ENCODE measurements at places on chromosomes 1 and 21.

DNA sequence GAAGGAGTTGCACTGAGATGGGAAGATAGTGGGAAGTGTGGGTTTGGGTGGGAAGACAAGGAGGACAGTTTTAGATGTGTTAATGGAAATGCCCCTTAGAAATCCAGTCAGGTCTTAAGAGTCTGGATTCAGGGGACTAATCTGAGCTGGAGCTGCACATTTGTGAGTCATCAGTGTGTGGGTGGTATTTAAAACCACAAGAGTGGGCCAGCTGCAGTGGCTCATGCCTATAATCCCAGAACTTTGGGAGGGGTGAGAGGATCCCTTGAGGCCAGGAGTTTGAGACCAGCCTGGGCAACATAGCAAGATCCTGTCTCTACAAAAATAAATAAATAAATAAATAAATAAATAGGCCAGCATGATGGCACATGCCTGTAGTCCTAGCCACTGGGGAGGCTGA, 40.9 kb upstream of the SLC6A9 start:
- peak; percentile 86 for DNase-seq

DNA sequence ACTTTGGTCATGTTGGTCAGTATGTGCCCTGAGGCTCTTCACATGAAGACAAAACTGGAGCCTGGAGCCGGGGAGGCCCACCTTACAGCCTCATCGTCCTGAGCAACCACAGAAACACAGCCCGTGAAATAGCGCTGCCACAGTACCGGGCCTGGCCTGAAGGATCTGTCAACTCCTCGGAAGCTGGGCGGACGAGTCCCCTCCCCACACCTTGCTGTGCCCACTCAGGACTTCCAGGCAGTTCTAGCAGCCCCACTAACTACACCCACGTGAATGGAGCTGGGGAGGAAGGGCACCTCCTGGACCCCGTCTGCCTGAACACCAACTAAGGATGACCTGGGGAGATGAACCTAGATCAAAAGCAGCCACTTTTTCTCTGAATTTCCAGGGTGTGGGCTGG, 24.7 kb downstream of the SDE2 start:
- DNase-seq, result no peak

GRCh38 chr1:69172003-69173000, 395.4 kb upstream of the LRRC7 start:
- DNase-seq, result no peak

DNA sequence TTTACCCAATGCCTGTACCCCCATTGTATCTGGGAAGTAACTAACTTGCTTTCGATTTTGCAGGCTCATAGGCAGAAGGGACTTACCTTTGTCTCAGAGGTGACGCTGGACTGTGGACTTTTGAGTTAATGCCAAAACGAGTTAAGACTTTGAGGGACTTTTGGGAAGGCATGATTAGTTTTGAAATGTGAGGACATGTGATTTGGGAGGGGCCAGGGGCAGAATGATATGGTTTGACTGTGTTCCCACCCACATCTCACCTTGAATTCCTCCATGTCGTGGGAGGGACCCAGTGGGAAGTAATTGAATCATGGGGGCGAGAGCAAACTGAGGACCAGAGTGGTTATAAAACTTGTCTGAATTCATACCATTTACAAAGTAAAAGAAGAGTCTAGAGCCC, 77.1 kb upstream of the HOOK1 start:
- DNase-seq, result no peak

GRCh38 chr1:154871374-154871773, 1.3 kb upstream of the KCNN3 start:
- no peak for DNase-seq

DNA sequence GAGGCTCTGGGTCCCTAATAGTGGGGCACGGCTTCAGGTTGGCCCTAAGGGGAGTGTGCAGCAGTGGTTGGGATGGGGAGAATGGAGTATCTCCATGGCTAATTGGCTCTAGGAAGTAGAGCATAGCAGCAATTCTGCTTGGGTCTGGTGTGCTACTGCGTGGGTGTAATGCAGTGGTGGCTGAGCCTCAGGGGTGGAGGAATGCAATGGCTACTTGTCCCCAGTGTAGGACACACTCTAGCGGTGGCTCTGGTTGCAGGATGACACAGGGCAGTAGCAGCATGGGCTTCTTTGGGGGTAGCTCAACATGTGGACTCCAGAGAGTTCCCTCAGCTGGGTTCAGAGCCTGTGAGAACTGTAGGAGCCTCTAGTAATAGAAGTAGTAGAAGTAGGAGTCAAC, 91.2 kb upstream of the FAM78B start:
- DNase-seq, result no peak

DNA sequence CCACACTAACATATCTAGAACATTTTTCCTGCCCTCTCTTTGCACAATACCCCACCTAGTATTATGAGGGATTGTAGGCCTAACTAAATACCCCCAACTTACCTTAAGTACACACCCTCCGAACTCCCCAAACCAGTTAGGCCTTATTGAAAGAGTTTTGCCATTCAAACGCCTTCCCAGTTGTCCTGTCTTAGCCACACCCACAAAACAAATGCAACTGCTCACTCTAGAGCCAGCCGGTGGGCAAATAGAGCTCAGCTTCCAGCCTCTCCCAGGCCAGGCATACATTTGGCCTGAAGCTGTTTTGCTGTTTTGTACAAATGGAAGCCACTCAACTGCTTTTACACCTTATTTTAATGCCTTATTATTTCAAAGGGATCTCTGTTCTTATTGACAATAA, 224.2 kb upstream of the RUNX1 start:
- no peak for DNase-seq

DNA sequence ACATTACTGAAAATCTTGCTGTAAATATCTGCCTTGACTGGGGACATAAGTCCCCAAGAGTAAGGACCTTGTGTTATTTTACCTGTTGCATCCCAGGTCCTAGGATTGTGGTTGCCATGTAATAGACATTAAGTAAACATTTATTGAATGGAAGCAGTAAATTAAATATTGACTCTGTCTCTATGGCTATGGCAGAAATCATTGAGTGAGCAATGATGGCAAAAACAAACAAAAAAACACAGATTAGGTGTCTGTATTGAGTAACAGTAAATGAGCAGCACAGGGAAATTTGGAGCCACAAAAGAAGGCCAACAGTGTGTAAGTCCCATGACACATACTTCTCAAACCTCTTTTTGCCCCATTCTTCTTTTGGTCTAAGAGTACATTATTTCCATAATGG, 240.4 kb downstream of the NFIA start:
- DNase-seq, result no peak

- no peak for DNase-seq
These were observed 108.8 kb downstream of the PLXNA2 start for GRCh38 chr1:208135354-208135753.

DNA sequence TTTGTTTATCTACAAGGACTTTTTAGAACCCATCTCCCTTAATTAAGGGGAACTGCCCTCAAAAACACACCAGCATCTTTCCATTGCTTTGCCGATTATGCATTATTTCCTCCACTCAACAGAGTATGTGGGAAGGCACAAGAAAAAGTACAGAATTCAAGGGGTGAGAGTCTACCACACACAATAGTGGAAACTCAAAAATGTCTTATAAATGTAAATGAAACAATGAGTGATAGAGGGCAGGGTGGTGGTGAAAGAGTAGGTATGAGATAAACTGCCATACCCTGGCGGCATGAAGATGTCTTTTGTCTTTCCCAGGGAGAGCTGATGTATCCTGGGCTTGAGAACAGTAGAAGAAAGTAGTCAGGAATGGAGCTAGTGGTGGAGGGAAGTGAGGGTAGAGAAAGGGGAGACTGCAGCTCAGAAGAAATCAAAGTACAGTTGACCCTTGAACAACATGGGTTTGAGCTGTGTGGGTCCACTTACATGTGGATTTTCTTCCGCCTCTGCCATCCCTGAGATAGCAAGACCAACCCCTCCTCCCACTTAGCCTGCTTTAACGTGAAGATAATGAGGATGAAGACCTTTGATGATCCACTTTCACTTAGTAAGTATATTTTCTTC, 24.4 kb downstream of the CD58 start:
- DNase-seq, result no peak

DNA sequence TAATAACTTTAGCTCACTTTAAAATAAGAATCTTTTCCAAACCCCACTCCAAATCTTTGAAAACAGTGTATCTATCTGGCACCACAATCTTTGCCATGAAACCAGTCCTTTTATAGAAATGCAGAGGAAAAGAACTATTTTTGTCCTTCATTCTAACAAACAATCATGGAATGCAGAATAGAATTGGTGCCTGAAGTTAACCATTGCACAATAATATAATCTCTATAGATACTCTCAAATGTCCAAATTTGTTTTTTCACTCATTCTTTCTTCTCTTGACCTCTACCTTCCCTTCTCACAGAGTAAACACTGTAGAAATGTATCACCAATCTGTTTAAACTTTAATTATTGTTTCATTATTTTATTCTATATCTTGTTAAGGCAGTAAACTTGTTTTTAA, 34.8 kb downstream of the TTLL7 start:
- no peak for DNase-seq

DNA sequence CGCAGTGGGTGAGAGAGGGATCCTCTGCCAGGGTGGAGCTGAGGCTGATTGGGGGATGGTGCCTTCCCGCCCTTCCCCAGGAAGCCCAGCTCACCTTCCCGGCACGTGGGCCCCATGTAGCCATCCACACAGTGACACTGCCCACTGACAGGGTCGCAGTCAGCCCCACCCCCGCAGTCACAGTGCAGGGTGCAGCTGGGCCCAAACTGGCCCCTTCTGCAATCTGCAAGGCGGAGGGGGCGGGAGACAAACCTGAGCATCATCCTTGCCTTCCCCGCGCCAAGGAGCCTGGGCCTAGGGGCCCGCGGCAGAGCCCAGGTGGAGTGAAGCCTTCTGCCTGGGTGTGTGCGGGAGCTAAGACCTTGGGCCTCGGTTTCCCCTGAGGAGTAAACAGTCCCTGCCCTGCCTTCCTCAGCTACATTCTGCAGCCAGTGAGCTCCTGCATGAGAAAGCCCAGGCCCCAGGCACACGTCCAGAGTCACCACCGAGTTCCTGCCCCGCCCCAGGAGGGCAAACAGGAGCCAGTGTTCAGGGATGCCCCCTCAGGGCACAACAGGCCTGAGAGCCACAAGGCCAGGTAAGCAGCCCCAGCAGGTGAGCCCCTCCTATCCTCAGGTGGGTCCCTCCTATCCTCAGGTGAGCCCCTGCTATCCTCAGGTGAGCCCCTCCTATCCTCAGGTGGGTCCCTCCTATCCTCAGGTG, 38.2 kb downstream of the ARHGEF16 start:
- no peak for DNase-seq

GRCh38 chr1:54888080-54888733, 1.2 kb upstream of the DHCR24 start:
- no peak for DNase-seq

DNA sequence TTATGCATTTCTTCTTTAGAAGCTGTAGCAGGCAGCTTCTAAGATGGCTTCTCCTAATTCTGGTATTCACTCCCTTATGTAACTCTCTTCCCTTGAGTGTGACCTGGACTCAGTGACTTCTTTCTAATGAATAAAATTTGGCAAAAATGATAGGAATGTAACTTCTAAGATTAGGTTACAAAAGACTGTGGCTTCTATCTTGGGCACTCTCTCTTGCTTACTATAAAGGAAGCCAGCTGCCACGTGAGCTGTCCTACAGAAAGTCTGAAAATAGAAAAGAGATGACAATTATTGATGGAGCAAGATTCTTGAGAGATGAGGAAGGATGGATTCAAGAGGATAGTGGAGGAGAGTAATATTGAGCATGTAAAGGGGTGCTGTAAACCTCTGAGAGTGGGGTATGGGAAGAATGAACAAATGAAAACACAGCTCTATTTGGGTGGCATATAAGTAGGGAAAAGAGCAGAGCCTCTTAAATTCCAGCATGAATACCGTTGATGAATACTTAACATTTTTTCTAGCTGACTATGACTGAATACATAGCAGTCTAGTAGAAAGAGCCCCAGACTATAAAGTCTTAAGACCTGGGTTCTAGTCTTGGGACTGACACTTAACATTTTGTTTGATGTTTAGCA, 5.5 kb downstream of the TSEN15 start:
- peak; percentile 91 for DNase-seq

GRCh38 chr1:70169018-70169839, 36.1 kb downstream of the LRRC40 start:
- no peak for DNase-seq

DNA sequence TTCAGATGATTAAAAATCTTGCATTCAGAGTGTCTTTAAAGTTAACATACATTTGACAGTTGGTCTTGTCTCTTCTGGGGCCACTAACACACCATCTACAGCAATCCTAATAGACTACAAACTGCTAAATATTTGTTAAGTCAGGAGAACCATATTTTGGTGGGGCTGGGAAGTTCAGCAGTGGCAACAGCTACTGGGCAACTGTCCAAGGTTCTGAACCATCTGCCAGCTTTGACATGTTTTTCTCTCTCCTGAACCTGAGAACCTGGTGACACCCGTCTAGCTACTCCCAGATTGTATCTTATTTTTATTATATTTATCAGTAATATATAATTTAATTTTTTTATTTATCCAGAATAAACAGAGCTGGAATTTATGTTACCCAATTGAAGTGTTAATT, 199.0 kb upstream of the DPYD start:
- DNase-seq, result no peak

DNA sequence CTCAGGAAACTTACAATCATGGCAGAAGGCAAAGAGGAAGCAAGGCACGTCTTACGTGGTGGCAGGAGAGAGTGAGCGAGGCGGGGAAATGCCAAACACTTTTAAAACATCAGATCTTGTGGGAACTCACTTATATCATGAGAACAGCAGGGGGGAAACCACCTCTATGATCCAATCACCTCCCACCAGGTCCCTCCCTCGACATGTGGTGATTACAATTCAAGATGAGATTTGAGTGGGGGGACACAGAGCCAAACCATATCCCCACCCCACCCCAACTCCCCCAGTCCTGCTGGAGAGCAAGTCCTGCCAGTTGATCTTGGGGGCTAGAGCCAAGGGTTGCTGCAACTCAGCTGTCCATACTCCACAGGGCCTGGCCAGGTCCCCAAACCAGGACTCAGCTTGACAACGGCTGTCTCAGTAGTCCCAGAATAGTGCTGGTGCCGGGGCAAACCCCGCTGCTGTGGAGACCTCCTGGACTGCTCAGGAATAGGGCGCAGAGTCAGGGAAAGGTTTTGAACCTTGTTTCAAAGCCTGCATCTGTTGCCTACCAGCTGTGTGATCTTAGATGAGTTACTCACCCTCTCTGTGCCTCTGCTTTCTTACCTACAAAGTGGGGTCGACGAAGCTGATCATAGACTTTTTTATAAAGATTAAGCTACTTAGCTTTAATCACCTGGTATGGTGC, 79.5 kb downstream of the STUM start:
- no peak for DNase-seq

GRCh38 chr21:33860332-33860879, 55.2 kb downstream of the ATP5PO start:
- no peak for DNase-seq

GRCh38 chr21:24205319-24205718, 1402.0 kb downstream of the MRPL39 start:
- no peak for DNase-seq
